GM19239 (cell line): ENCODE measurements at places on chromosomes 5 and 9.

- DNase-seq: no peak
Observed at GRCh38 chr9:15519831-15520230, 9.1 kb upstream of the PSIP1 start.

DNA sequence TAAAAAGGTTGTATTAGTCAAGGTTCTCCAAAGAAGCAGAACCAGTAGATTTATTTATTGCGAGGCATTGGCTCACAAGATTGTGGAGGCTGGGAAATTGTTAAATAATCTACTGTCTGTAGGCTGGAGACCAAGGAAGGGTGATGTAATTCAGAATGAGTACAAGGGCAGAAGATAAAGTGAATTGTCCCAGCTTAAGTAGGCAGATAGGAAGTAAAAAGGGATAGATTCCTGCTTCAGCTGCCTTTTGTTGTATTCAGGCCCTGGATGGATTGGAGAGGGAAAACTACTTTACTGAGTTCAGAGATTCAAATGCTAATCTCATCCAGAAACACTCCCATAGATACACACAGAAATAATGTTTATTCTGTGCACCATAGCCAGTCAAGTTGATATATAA is 301.1 kb downstream of the CYLC2 start:
- DNase-seq: no peak

DNA sequence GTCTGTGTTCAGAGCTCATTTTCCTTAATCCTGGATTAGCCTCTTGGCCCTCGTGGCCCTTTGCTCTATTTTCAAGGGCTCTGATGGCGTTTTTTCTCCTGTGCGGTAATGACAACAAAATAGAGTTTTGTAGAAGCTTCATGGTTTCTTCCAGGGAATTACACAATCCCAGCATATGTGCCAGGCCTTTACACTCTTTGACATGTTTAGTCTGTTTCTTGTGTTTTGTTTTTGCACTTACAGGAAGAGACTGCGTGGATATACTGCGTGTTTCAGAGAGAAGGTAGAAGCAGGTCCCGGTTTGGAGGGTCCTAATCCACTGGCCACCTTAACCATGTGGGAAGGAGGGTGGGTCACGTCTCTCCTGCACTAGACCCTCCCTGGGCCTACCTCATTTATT is 400.2 kb upstream of the IRX4 start:
- DNase-seq: no peak

DNA sequence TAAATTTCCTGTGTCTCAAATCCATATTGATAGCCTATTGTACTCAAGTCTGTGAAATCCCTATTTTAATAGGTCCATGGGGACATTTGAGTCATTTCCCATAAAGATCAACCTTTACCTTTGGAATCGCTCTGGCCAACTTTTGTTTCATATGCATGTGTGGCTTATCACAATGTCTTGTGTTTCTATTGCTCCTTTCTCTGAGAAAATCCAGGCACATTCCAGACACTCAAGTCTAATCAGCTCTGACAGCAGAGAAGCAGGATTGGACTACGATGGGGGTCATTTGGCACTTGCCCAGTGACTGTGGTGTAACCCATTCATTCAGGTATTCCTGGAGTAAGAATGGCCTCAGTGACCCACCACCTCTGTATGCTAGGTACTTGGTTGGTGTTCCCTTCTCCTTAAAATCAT is 48.4 kb downstream of the ACTBL2 start:
- no peak for DNase-seq

GRCh38 chr9:79263628-79264027 is 308.1 kb upstream of the TLE4 start:
- DNase-seq: no peak

DNA sequence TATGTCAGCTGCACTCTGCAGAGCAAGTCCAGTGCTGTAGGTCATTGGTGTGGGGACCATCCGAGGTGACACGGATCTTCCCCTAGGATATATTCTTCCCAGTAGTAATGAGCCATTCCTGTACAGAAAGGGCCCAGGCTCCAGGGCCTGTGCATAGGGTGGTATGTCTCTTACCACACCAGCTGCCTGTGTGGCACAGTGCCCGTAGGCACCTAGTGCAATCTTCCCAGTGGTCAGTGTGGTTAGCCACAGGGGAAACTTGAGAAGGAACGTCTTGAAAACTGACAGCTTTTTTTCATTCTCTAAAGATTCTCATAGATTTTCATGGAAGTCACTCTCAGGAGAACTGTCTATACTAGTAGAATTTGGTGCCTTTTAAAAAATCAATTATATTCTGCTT is 39.8 kb downstream of the CYSTM1 start:
- no peak for DNase-seq

DNA sequence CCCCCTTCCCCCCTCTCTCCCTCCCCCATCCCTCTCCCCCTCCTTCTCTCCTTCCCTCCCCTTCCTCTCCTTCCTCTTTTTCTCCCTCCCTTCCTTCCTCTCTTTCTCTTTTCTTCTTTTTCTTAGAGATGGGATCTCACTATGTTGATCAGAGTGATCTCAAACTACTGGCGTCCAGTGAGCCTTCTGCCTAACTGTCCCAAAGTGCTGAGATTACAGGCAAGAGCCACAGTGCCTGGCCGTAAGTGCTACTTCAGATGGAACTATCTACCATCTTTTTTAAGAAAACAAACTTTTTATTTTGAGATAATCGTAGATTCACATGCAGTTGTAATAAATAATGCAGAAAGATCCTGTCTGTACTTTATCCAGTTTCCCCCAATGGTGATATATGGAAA is 6.3 kb downstream of the RCL1 start:
- DNase-seq: no peak

DNA sequence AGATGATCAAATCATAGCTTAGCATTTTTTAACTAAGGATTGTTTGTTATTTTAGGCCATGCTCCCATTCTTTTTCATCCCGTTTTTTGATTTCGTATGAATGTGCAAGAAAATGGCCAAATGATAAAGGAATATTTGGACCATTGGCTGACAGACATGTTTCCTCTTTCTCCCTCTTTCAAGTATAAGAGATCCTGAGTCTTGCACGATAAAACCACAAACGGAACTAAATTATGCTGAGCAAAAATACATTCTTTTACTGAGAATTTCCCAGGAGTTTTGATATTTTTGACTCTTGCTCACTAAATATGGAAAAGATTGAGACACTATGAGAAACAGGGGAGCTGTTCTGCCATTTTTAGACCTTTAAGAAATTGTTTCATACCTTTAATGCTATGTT is 90.4 kb upstream of the KLF9 start:
- DNase-seq: no peak

- DNase-seq: no peak
Observed at GRCh38 chr9:110797611-110798010, 129.0 kb downstream of the MUSK start.

- DNase-seq: no peak
Observed at GRCh38 chr5:1639757-1640156, 116.0 kb upstream of the LPCAT1 start.

- no peak for DNase-seq
Observed at GRCh38 chr9:86994231-86994630, 46.9 kb upstream of the GAS1 start.

GRCh38 chr9:18061856-18062255 is 412.1 kb upstream of the ADAMTSL1 start:
- no peak for DNase-seq

- DNase-seq: no peak
Observed at GRCh38 chr5:98776066-98776705, 2.7 kb downstream of the RGMB start.

DNA sequence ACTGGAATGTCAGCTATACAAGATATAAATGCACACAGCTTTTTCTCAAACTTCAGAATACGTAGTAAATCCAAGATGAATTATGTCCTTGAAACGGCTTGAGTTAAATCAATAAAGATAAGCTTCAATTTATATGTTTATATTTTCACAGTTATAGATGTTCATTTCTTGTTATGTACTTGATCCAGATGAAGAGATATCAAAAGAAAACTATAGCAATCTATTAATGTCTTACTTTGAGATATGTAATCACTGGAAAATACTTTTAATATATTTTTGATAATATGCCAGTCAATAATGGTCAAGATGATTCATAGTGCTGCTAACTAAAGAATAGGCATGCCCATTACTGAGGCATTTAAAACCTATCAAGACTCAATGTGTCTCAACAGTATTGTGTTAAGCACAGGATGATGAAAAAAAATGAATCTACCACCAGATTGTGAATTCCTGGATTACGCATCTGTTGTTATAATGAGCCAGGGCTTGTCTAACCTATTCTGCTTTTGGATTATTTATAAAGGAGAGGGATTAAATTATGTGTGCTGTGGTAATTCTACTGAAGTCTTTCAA is 372.6 kb upstream of the PRR16 start:
- DNase-seq: no peak

DNA sequence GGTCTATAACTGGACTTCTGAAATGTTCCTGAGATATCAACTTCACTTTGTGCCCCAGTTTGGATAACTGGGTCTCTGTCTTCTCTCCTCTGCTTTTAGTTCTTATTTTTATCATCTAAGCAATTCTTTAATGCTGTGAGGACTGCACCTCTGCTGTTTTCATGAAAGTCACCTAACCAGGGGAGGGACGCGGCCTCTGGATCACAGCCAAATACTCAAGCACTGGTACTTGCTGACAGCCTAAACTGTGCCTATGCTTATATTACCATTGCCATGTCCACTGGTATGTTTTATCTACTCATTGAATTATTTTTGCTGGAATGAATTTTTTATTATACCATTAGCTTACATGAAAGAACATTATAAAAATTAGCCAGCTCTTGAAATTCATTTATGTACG is 674.0 kb downstream of the DMRTA1 start:
- no peak for DNase-seq

DNA sequence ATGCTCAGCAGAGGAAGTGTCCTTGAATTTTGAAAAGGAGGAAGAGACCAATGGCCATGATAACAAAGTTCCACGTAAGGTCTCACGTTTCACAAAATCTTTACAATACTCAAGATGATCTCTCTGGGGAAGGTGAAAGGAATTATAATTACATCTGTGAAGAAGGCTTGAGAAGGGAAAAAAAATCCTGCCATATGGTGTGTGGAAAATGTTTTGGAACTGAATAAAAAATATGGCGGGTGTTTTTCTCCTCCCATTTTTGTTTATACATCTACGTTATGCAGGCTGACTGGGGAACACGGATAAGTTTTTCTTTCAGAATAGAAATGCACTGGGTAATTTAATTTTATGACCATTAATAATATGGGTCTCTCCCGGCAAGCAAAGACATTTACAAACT is 425.6 kb upstream of the BRINP1 start:
- DNase-seq: no peak

DNA sequence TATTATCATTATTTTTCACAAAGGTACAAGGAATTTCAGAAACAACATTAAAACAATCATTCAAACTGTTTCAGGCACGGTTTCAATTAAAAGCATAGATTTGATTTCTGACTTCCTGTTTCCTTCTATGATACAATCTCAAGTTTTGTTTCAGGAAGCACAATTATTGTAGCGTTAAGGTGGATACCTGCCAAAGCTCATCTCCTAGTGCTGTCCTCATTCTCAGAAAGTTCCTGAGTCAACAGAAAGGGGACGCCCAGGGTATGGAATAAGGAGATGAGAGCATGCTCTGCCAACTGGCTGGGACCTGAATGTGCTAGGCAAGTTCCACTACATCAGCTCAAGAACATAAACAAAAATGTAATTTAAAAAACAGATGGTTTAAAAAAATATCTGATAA is 2.0 kb upstream of the TRIM14 start:
- DNase-seq: no peak

DNA sequence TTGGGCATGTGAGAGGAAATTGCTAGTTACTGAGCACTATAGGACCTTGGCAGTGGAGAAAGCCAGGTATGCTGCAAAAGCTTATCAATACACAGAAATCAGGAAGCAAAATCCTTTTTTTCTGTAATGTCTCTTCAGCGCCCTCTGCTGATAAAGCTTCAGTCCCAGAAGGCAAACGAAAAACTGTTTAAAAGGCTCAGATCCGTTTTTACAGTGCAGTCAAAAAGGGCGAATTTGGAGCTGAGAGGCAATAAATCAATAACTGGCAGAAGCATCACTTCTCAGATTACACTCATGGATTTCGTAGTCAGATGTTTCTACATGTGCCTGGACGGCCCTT is 1.1 kb upstream of the MAN2A1 start:
- no peak for DNase-seq

DNA sequence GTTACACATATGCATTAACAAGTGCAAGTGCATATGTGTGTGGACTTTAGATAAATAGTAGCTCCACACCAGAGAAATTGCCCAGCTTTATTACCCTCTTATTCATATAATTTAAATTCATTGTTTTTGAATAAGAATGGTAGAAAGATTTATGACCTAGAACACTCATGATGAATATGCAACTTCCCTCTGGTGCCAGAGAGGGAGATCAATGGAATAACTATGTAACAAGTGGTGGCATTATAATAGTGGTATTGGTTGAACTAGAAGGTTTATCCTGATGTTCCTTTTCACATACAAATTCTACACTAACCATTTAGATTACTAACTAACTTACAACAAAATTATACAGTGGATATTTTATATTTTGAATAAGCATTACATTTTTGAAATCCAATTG is 607.4 kb downstream of the CDH12 start:
- no peak for DNase-seq

GRCh38 chr9:93059715-93060578 is 1.4 kb downstream of the SUSD3 start:
- DNase-seq: no peak

DNA sequence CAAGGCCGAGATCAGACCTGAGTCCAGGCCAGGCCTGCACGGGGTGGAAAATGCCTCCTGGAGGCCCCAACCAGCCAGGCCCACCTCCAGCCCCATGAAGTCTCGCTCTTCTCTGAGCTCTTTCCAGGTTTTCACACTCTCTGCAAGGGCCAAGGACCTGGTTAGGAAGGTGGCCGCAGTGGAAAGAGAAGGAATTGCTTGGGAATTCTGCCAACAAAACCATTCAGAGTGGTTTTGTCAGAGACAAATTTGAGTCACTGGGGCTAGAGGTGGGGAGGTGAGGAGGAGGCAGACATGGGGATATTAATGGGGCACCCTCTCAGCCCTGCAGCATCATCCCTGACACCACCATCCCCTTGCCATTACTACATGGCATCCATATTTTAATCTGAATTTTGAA is 261.0 kb downstream of the ROR2 start:
- no peak for DNase-seq

DNA sequence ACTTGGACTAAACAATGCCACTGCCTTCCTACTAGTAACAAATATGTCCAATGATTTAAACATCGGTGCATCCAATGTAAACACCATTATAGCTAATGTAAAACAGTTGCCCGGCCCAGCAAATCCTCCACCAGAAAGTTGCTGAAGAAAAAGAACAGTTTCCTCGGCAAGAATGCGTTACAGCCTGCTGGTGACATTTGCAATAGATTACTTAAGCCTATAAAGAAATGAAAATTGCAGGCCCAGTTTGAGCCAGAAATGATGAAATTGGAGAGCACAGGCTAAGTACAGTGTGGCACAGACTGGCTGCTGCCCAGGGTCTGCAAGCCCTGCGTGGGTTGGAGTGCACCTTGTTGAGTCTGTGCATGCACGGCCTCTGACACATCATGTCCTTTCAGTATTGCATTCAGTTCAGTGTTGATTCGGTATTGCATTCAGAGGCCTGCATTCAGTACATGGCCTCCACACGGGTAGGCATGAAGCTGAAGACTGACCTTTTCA is 406.0 kb upstream of the KLF4 start:
- DNase-seq: no peak

GRCh38 chr9:126623667-126624478 is 10.1 kb downstream of the LMX1B start:
- DNase-seq: no peak
